ENCODE measurements at places on chromosomes 16 and 17.

GRCh38 chr16:68826652-68827051, 16.7 kb upstream of the TANGO6 start:
- no peak for DNase-seq

DNA sequence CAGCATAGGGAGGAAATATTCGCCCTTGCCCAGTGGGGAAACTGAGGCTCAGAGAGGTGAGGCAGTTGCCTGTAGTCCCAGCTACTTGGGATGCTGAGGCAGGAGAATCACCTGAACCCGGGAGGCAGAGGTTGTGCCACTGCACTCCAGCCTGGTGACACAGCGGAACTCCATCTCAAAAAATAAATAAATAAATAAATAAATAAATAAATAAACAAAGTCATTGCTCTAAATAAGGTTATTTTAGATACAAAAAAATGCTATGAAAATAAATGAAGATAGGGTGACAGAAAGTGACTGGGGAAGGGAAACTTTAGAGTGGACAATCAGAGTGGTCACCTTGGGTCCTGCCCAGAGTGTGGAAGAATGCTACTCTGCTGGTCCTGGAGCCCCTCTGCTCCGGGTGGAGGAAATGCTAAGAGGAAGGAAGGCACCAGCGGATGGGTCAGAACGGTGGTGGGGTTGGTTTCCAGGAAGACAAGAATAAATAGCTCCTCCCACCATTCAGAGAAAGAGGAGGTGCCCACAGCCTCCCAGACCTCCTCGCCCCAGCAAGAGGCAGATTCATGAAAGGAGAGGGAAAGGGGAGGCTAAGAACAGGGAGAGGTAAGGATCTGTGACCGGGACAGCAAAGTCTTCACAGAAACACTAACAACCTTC, 17.6 kb downstream of the TRPV3 start:
- no peak for DNase-seq

DNA sequence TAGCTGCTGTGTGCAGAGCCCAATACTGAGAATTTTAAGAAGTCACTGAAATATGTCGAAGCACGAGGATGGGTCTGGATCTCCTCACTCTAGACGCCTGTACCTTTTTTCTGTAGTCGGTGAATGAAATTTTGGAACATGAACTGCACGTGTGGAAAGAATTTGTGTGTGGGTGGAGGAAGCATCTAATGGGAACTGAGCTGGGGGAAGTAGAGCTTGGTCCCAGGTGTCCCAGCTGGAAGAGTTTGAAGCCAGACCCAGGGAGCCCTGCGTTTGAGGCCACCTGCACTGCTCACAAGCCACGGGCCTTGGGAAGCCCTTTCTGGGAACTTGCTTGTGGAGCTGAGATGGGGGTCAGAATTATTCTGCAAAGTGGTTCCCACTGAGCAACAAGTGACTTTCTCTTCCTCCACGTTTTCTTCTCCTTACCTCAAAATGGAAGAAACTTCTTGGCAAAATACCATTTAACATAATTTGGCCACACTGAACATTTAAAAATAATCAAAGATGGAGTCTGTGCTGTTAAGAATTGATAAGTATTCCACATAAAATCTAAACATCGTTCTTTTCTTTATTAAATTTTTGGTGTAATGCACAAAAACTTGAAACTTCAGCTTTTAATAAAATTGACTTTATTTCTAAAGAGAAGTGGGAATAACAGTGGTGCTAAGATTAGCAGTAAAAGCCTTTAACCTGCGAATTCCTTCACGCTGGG, 163.8 kb downstream of the PRKCA start:
- no peak for DNase-seq

DNA sequence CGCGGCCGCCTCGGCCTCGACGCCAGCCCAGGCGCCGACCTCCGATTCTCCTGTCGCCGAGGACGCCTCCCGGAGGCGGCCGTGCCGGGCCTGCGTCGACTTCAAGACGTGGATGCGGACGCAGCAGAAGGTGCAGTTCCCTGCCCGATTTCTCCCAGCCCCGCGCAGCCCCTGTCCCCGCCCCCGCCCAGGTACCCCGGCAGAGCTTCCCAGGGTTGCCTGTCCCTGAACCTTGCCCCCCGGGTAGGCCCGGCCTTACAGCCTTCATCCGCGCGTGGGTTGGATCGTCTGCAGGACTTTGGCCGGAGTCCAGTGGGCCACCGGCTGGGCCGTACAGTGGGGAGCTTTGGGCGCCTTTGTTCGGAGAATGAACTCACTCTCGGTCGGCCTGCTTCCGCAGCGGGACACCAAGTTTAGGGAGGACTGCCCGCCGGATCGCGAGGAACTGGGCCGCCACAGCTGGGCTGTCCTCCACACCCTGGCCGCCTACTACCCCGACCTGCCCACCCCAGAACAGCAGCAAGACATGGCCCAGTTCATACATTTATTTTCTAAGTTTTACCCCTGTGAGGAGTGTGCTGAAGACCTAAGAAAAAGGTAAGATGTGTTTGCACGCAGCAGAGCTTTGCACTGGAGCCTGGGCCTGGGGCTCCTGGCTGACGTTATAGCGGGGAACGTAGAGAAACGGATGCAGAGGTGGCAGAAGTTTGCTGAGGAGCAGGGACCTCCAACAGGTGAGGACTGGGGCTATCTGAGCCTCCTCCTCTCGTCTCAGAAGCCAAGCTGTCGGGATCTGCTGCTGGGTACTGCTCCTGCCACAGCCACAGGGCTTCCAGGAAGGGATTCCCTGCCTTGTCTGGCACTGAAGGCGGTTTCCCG, 593 bp downstream of the GFER start:
- DNase-seq, result no peak

- DNase-seq, result no peak
These were observed 8.2 kb downstream of the PGAP3 start for GRCh38 chr17:39679521-39680192.

GRCh38 chr17:79008666-79009387, 737 bp downstream of the CANT1 start:
- no peak for DNase-seq

DNA sequence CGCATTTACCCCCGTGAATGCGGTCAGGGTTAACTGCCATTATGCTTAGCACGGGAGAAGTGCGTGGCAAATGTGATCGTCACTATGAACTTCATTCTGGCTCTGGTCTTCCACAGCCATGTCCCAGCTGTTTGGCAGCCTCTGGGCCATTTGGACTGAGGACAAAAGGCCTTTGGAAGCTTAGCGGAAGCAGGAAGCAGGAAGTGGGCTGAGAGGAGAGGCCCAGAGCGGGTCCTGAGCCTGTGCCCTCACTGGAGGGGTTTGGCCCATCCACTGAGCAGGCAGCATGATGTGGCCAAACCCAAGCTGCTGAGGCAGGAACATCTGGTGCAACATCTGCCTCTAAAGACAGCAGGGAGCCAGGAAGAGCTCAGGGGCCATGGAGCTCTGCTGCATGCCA, 345.9 kb downstream of the C16orf95 start:
- no peak for DNase-seq

GRCh38 chr17:36629252-36629847, 28.0 kb downstream of the MRM1 start:
- DNase-seq, result peak; percentile 22

DNA sequence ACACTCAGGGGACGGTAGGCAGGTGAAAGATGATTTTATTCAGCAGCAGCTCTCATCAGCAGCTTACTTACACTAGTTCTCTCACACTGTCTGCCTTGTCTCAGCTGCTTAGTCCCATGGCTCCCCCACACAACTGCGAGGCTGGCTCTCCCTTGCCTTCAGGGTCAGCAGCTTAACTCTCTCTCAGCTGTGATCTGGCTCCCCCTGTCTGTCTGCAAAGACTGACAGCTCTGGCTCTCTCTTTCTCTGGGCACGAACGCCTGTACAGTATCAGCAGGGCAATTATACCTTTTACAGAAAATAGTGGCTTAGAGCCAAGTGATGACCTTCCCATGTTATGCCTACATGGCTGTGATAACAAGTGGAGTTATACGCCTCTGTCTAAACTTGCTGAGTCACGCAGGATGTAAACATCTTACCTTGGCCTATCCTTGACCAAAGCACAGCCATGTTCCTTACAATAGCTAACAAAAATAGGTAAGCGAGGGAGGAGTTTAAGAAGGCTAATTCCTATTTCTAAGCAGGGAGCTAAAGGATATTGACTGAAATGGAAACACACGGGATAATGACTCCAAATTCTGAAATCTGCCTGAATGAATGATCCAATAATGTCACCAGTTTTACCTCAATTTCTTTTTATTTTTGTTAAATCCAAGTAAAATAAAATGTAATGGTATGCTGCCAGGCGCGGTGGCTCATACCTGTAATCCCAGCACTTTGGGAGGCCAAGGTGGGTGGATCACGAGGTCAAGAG, 1.1 kb upstream of the NDUFAB1 start:
- DNase-seq, result peak; percentile 7

- DNase-seq, result no peak
These were observed 12.2 kb downstream of the MPP3 start for GRCh38 chr17:43820759-43821158.

GRCh38 chr17:44781551-44782325, 22.9 kb downstream of the ADAM11 start:
- DNase-seq, result no peak

DNA sequence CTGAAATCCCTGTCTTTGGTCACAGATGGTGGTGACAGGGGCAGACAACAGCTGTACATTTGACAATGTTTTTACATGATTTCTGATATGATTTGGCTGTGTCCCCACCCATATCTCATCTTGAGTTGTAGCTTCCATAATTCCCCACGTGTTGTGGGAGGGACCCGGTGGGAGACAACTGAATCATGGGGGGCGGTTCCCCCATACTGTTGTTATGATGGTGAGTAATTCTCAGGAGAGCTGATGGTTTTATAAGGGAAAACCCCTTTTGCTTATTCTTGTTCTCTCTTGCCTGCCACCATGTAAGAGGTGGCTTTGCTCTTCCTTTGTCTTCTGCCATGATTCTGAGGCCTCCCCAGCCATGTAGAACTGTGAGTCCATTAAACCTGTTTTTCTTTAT, 353.9 kb downstream of the CPPED1 start:
- DNase-seq, result no peak

DNA sequence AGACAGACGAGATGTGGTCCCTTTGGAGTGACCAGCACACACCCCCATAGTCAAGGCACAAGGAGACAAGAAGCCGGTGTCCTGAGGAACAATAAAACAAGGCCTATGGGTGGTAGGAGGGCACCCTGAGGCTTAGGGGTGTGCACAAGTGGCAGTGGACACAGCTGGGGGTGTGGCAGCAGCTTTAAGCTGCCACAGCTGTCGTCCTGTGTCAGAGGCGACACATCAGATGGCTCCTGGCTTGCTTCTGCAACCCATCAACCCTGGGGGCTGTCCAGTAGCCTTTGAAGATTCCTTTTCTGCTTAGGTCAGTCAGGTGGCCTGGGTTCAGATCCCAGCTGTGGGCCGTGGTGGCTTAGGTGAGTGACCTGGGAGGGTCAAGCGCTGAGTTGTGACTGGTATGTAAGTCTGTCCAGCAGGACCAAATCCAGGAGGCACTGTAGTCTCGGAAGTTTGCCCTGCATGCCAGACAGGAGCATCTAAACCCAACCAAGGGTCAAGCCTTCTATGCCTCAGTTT, 15.8 kb downstream of the DRC3 start:
- DNase-seq, result no peak

DNA sequence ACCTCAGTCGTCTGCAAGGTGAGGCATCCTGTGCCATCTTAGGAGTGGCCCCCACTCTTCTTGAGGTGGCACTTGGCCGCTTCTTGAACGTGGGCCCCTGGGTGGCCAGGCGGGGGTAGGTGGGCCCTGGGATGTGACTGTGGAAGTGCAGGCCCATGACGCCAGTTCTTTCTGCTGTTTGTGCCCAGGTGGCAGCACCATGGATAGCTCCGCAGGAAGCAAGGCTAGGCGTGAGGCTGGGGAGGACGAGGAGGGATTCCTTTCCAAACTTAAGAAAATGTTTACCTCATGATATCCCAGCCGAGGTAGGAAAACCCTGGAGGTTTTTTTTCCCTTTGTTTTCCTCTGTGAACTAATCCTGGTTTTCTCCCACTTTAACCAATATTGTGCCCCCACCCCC, 19.8 kb downstream of the NMRAL1 start:
- DNase-seq, result no peak

GRCh38 chr17:68627956-68628575, 26.9 kb upstream of the FAM20A start:
- DNase-seq, result no peak

DNA sequence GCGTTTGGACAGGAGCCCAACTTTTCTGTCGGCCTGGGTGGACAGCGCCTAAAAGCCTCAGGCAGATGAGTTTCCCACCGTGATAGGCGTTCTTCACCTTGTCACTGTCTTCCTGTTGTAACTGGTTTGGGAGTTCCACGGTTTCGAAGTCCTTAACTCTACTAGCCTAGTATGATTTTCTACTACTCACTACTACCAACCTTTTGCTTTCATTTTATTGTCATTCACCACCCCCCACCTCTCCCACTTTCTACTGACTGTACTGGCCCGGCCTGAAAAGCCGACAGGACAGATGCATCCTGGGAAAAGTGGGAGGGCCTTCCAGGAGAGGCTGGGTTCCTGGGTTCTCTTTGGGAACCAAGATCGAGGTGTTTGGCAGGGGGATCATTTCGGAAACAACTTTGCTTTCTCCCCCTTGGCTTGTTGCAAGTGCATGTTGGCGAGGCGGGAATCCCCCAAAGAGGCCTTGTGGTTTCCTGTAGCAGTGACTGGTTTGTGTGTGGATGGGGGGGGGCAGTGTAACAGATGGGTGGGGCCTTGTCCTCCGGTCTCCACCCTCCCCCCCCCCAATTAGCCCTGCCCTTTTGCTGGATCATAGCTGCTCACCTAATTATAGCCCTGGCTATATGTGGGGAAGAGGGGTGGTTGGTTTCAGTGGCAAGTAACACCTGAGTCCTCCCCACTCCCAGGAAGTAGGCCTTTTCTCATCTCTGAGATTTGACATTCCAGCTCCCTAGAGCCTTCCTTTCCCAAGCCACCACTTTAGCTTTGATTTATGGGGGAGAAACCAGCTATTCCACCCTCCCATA, 1.4 kb downstream of the EIF5A start:
- no peak for DNase-seq

DNA sequence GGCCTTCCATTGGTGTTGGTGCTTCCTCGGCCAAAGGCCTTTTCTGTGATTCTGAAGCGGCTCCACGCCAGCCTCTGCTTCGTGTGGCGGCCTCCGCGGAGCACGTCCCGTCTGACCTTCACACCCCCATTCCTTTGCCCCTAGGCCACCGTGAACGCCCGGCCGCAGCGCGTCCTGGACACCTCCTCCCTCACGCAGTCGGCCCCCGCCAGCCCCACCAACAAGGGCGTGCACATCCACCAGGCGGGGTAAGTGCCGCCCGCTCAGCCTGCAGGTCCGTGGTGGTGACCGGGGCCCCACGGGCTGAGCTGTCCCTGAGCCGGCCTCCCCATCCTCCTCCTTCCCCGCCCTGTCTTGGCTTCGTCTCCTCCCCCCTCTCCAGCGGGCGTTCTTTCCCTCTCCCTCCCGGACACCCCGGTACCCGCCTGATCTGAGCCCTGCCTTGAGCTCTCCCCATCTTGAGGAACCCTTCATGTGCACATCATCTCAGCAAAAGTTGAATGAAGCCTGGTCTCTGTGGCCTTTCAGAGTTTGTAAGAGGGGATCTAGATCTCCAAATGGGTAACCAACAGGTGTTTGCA, 69.0 kb upstream of the CHMP6 start:
- no peak for DNase-seq

GRCh38 chr16:58882292-58882691, 148.2 kb upstream of the GOT2 start:
- no peak for DNase-seq

- DNase-seq, result peak; percentile 82
These were observed 24.8 kb upstream of the MRPS23 start for GRCh38 chr17:57874434-57875289.

Data from NCI-H524 treated with DMSO at 0.1 percent for 48 hours (cell line).